ENCODE measurements at places on chromosomes 6 and 20. TPM values are rescaled to one million over a fixed set of nuclear protein-coding genes. Genes with fewer than 3 reads are reported as not detected.

The TMEM217 gene
- 4.8 TPM for total RNA-seq

The HMGCLL1 gene
- not detected for total RNA-seq

The HELZ2 gene
- 80.2 TPM for total RNA-seq

The ECT2L gene
- under 0.01 TPM for total RNA-seq

The KCNQ5 gene
- 0.96 TPM for total RNA-seq

Data from tracheal epithelial cell (primary cell).